A549 treated with Hydrocortisone at 1 μM for 4 hours (cell line): ENCODE measurements at places on chromosomes 1 and 21. TPM values are rescaled to one million over a fixed set of nuclear protein-coding genes. Genes with fewer than 3 reads are reported as not detected.

The IGSF5 gene
- not detected in 5 replicates for total RNA-seq

The SGIP1 gene
- not detected in 5 replicates for total RNA-seq

The FLVCR1 gene
- total RNA-seq: 15.3 to 16.8 TPM (median 16.3 TPM) in 5 replicates

The FLG2 gene
- not detected in 5 replicates for total RNA-seq

The RGS16 gene
- 0.18 to 0.45 TPM (median 0.24 TPM) in 5 replicates for total RNA-seq

The DPT gene
- total RNA-seq: not detected in 5 replicates

The LCE1A gene
- total RNA-seq: not detected in 5 replicates

The ZNF644 gene
- 16.8 to 20.4 TPM (median 17.6 TPM) in 5 replicates for total RNA-seq

The ALDH4A1 gene
- total RNA-seq: 12.8 to 14.2 TPM (median 13.3 TPM) in 5 replicates

The ELAVL4 gene
- total RNA-seq: not detected in 5 replicates

The GPA33 gene
- total RNA-seq: 0.05 TPM in 1 of 5 replicates, not detected in the others

The SHISA4 gene
- 11.2 to 16.9 TPM (median 16.0 TPM) in 5 replicates for total RNA-seq

The LIN9 gene
- total RNA-seq: 5.1 to 7.7 TPM (median 7.0 TPM) in 5 replicates

The NSUN4 gene
- 11.4 to 14.3 TPM (median 12.5 TPM) in 5 replicates for total RNA-seq

The TDRD5 gene
- total RNA-seq: 0.03 to 0.05 TPM (median 0.05 TPM) in 3 of 5 replicates, not detected in the others

The SFN gene
- total RNA-seq: 509 to 664 TPM (median 575 TPM) in 5 replicates

The OR2T29 gene
- total RNA-seq: not detected in 5 replicates
